Activated T-helper 1 cell treated with anti-CD3 and anti-CD28 coated beads, Interleukin-12 subunit alpha, Interleukin-12 subunit beta, Interleukin-2, Interleukin-4 antibody, amounts not matched to agents 30 ng/mL and 10 ng/mL and 1 ng/mL, durations not matched to agents 14 hours and 24 hours and 36 hours (primary cell): ENCODE measurements at places on chromosomes 6 and 20.

DNA sequence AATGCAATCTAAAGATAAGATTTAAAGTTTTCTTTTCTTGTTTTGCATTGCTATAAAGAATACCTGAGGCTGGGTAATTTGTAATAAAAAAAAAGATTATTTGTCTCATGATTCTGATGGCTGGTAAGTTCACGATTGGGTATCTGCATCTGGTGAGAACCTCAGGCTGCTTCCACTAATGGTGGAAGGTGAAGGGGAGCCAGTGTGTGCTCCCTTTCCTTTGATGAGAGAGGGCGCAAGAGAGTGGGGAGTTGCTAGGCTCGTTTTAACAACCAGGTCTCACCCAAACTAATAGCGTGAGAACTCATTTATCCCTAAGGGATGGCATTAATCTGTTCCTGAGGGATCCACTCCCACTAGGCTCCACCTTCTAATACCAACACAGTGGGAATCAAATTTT lies 353.2 kb downstream of the BTBD3 start:
- no peak for DNase-seq

GRCh38 chr6:24010133-24010532 lies 115.9 kb upstream of the NRSN1 start:
- DNase-seq, result no peak

DNA sequence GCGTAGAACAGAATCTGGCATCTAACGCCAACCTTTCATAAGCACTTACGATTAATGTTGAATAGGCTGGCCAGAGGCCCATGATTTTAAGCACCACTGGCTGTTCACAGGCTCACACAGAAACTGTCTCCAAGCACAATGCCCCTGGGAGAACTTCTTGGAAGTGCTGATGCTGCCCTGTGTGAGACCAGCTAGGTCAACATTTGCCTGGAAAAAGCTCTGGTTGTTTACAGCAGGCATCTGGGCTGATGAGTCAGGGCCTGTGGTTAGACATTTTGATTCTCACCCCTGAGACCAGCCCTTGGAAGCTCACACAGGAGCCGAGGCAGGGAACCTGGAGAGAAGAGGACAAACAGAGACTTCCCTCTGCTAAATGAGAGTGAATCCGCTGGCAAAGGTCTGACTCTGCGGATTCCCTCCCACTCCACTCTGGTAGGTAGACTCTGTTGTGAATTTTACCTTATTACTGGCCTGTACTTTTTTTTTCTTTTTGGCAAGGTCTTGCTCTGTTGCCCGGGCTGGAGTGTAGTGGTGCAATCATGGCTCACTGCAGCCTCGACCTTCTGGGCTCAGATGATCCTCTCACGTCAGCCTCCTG lies 6.8 kb upstream of the SULF2 start:
- DNase-seq, result no peak

DNA sequence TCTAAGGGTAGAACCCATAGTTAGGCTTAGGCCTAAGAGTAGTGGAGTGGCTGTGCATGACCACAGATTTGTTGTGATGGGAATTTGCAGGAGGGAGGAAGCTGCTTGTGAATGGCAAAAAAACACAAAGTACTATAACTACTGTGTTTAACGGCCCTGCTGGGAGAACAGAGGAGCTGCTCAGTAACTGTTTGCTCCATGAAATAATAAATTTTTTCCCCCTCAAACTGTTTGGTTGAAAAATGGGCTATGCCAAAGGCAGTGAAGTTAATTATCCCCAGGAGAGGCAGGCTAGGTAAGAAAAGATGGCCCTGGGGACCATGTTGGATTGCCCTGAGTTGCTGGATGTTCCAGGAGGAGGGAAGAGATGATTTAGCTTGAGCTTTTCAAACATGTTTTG lies 256.5 kb upstream of the PRND start:
- DNase-seq, result no peak

GRCh38 chr6:166633732-166634535 lies 6.9 kb upstream of the RPS6KA2 start:
- no peak for DNase-seq
